Head of caudate nucleus (tissue), 42 donors: ENCODE measurements at places on chromosomes 3 and 15.

DNA sequence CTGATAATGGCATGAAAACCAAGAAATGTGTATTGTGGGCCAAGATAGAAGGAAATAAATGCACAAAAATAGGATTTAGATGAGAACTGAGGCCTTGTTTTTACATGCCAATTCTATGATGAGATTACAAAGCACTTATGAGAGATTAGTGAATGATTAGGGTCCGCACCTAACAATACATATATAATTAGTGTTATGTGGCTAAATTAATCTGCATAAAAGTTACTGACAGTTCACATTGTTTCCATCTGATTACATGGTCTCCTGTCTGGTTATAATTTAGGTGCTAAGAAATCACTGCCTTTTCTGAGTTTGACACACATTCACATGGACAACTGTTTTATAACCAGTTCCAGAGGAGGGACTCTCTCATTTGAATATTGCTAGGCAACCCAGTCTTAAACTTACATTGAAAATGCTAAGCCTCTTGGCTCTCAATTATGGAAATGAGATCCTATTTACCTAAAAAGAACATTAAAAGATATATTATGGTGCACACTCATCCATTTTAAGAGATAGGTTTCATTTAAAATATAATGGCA lies 117.0 kb upstream of the ARL6 start:
- DNase-seq: no peak

DNA sequence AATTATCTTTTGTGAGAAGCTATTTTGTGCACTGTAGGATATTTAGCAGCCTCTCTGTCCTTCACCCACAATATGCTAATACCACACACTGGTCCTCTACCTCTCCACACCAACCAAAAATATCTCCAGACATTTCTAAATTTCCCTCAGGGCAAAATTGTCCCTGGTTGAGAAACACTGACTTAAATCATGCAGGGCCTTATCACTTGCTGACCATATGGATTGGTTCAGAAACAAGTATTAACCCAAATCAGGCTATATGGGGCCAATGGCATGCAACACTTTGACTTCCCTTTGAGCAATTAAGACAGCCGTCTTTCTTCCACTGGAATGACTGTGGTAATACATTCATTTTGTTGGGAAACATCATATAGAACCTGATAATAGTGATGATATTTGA lies 251.1 kb downstream of the CNTN3 start:
- no peak for DNase-seq

DNA sequence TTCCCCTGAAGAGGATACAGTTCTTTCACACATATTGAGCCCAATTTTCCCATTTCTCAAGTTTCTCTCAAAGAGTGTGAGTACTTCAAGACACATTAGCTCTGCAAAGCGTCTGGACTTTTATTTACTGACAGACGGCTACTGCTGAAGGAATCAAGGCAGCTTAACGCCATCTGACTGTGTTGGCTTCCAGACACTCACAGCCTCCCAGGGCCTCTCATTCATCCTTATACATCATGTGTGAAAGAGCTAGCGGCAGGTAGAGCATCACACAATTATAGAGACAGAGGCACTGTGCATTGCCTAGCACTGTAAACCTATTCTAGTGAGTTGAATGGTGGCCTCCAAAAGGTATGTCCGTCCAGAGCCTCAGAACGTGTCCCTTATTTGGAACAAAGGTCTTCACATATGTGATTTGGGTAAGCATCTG lies 284.1 kb upstream of the STT3B start:
- DNase-seq: no peak

- DNase-seq: peak; percentile 56
Measured at GRCh38 chr15:67080900-67081431, 15.6 kb downstream of the SMAD3 start.

GRCh38 chr3:125143982-125144652 lies 68.4 kb downstream of the SLC12A8 start:
- no peak for DNase-seq

- no peak for DNase-seq
Measured at GRCh38 chr15:85482894-85483293, 102.5 kb downstream of the AKAP13 start.

DNA sequence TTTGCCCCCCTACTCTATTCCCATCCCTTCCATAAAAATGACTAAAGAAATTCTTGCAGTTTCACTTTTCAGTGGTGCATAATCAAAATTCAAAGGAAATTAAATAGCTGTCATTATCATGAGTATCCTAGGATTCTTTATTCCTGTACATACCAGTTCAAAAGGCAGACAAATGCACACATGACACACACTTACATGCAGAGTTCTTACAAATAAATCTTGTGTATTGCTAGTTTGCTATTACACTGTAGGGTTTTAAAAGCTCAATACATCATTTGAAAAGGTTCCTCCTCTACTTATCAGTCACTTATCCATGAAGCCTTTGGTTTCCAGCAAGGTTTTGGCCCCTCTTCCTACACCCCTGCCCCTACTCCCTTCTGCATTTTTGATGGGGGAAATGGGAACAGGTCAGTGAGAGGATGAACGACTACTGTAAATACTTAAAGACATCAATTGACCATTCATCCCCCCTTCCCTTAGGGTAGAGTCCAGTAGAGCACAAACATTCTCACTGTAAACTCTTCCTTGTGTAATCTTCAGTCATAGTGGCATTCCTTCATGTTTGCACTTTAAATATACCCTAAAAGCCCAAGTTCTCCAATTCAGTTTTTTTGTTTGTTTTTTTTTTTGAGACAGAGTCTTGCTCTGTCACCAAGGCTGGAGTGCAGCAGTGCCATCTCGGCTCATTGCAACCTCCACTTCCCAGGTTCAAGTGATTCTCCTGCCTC lies 92.6 kb downstream of the SUCLG2 start:
- no peak for DNase-seq

DNA sequence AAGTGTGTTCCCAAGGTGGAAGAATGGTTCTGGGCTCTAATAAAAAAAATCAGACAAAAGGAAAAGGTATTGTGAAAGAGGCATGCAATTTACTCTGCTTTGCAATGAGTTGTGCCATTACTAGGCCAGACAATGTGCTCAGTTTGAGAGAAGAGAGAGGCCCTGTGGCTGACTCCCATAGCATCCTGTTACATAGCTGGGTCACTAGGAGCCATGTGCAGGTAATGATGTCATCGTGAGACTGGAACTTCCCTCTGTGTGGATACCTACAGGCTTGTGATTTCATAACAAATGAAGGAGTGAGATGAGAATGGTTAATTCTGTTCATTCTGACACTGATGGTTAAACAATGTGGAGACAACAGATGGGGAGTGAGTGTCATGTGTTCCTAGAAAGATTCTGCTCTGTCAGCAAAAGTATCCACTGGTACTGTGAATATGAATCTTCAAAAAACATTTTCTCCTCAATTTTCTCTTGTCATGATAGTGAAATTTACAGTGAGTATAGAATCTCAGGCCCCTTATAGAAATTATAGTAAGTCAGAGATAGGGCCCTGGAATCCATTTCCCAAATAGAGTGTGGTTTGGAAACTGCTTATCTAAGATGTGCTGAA lies 648.7 kb upstream of the DPPA4 start:
- DNase-seq: no peak

DNA sequence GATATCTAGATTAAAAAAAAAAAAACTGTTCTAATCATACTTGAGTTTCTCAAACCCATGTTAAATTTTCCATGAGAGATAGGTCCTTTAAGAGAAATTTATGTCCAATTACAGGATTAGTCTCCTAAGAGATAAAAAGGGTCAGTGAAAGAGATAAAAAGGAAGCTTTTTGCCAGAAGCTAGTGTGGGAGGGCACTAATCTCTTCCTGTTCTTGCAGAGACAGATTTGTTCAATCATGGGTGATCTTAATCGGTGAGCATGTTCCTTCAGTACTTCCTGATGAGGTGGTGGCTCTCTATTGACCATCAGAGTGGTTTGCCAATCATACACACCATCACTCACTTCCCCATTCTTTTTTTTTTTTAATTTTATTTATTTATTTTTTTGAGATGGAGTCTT lies 16.9 kb upstream of the LPP start:
- DNase-seq: no peak

DNA sequence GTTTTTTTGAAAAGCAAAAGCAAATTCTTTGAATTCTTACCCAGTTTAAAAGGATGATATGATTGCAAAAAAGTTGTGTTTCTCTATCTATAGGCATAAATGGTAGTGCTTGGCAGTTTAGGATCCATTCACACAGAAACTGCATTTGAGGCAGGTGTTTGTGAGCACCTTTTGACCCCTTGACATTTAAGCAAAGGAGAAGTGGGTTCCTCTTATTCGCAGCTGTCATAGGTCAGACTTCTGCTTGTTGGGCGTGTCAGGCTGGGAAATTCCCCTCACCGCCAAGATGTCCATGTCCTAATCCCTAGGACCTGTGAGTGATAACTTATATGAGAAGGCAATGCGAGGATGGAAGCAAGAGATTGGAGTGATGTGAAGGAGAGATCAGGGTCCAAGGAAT lies 67.4 kb downstream of the SH3GL3 start:
- DNase-seq: no peak

GRCh38 chr3:144437989-144438388 lies 466.4 kb downstream of the DIPK2A start:
- DNase-seq: no peak

- DNase-seq: no peak
Measured at GRCh38 chr3:125334675-125335560, 40.2 kb downstream of the ZNF148 start.
